Airway epithelial cell (primary cell): ENCODE measurements at places on chromosomes 6 and 20. TPM values are rescaled to one million over a fixed set of nuclear protein-coding genes. Genes with fewer than 3 reads are reported as not detected.

ADGRB3 gene
- not detected in 2 replicates for total RNA-seq

TSPYL4 gene
- 5.3 and 7.1 TPM in 2 replicates for total RNA-seq

POLR1C gene
- total RNA-seq, result 34.1 and 38.8 TPM in 2 replicates

NKAPL gene
- 0.56 and 1.0 TPM in 2 replicates for total RNA-seq

OSER1 gene
- 16.8 and 21.4 TPM in 2 replicates for total RNA-seq

TSBP1 gene
- total RNA-seq, result not detected in 2 replicates

PNPLA1 gene
- 0.14 and 0.23 TPM in 2 replicates for total RNA-seq

RUNX2 gene
- total RNA-seq, result 2.5 and 3.1 TPM in 2 replicates

TPX2 gene
- 55.3 and 62.2 TPM in 2 replicates for total RNA-seq

GABRR1 gene
- not detected in 2 replicates for total RNA-seq

PAX1 gene
- total RNA-seq, result not detected in 2 replicates

CD24 gene
- total RNA-seq, result 871 and 1,303 TPM in 2 replicates

GPR63 gene
- 0.51 and 0.78 TPM in 2 replicates for total RNA-seq

ADGB gene
- total RNA-seq, result not detected in 2 replicates
